ENCODE measurements at places on chromosomes 5 and 9.

- DNase-seq: no peak
Observed at GRCh38 chr5:121949885-121950284, 11.9 kb upstream of the SRFBP1 start.

DNA sequence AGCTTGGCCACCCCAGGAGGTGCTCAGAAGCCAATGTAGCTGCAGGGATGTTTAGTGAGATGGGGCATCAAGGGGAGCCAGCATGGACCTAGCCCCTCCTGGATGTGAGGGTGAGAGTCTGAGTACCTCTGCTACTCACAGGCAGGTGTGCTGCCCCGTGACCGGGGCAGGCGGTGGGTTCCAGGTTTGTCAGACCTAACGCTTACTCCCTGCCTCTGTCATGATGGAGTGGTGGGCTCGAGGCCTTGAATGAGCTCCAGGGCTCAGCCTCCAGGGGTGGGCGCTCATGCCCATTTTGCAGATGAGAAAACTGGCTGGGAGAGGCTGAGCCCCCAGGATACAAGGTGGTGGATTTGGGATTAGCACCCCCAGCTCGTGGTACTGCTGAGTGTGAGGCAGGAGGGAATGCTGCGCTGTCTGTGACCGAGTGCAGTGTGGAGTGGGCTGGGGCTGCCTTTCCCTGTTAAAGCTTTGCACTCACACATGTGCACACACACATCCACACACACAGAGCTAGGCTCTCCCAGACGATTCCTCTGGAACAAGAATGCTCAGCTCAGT lies 1.5 kb downstream of the RXRA start:
- DNase-seq: no peak

- DNase-seq: no peak
Observed at GRCh38 chr9:73095425-73095824, 56.2 kb upstream of the ANXA1 start.

GRCh38 chr5:31106691-31107090 lies 86.8 kb upstream of the CDH6 start:
- DNase-seq: no peak

DNA sequence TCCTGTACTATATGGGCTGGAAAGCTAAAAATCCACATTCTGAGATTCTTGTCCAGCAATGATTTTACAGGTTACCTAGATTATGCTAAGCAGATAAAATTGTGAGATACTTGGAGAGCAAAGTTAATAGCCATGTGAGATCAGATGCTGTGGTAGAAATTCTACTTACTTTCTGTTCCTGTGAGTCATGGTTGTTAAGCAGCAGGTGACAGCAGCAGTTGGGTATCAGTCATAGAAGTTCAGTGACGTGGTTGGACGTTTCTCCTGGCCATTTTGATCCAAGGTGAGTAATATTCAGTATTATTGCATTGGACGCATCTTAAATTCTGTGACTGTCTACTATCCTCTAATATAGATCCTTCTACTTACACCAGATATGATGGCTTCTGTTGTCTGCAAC lies 524.5 kb downstream of the TMEM38B start:
- no peak for DNase-seq

- DNase-seq: no peak
Observed at GRCh38 chr5:134582941-134583340, 49.7 kb downstream of the SAR1B start.

- no peak for DNase-seq
Observed at GRCh38 chr5:72149742-72150141, 42.5 kb downstream of the MAP1B start.

DNA sequence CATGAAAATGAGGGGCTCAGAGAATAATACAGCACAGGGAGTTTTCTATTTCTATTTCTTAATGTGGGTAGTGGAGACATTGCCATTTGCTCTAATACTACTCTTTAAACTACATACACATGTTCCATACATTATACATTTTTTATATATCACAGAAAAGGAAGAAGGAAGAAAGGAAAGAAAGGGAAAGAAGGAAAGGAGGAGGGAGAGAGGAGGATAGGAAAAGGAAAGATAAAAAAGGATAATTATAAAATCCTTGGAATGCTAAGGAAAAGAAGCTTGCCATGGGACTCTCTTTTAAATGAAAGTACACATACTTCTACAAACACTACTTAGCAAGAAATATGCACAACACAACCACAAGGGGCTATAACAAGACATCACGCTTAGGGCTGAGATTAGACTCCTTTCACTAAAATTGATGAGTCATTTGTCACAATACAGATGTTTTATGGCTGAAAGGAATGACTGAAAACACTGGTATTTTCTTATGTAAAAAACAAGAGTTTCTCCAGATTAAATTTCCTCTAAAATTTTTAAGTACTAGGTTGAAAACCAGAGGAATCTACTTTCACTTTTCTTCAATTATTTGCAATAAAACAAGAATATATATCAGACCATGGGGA lies 219.8 kb downstream of the ARL15 start:
- no peak for DNase-seq

DNA sequence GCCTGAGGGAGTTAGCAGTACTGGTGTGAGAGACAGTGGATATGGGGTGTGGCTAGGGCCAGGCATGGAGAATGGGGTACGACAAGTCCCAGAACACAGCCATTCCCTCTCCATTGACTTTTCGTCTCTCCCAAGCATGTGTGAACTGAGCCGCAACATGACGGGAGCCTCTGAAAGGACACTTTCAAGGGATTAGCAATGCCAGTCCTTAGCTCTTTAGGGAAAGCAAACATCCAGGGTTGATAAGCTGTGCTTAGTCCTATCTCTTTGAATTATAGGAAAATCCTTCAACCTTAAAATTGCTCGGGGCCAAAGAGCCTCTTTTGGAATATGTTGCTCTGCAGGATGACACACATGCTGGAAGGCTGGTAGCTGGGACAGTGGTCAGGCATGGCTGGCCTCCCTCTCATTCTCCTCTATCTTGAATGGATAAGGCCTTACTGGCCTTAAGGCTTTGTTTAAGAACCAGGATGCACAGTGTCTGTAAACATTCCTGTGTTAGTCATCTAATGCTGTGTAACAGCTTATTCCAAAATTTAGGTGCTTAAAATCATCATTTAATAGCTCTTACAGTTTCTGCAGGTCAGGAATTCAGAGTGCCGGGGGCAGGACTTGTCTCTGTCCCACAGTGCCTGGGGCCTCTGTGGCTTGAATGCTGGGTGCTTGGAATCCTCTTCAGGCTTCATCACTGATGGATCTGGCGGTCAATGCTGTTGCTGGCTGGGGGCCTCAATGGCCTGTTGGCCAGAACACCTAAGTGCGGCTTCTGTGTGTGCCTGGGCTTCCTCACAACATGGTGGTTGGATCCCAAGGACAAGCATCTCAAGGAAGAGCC lies 95.3 kb downstream of the PTTG1 start:
- no peak for DNase-seq

- no peak for DNase-seq
Observed at GRCh38 chr5:65640240-65640639, 15.4 kb downstream of the SHLD3 start.

DNA sequence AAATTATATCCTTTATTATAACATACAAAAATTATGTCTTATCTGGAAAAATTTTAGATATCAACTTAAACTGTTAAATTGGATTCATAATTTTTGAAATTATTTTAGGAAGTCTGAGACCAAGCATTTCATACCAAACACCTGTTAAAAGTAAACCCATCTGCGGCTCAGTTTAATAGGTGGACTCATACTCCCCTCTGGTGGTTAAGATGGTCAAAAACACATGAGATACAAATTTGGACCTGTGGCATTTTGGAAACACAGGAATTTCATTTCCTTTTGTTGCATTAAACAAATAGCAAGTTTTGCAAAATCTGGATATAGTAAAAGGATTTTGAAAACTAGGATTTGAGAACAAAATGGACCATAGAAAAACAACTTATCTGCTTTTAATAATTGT lies 53.7 kb downstream of the RGMB start:
- DNase-seq: no peak

- no peak for DNase-seq
Observed at GRCh38 chr5:133941456-133942196, 26.8 kb downstream of the C5orf15 start.

- DNase-seq: no peak
Observed at GRCh38 chr5:997001-997474, 11.6 kb upstream of the NKD2 start.

DNA sequence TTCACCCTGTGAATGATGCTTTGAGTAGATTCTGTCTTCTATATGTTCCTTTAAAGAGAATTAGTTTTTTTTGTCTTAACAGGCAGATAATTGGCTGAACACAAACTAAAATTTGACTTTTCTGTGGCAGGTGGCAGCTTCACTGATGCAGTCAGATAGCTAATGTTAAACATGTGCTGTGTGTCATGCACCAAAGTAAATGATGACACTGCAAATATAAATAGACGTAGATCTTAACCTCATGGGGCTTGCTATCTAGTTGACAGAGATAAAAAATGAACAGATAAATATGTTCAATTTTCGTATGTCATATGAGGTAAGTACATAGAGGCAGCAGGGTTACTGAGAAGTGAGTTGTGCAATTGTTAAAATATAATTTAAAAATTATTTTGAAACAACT lies 82.7 kb downstream of the PARP8 start:
- no peak for DNase-seq

DNA sequence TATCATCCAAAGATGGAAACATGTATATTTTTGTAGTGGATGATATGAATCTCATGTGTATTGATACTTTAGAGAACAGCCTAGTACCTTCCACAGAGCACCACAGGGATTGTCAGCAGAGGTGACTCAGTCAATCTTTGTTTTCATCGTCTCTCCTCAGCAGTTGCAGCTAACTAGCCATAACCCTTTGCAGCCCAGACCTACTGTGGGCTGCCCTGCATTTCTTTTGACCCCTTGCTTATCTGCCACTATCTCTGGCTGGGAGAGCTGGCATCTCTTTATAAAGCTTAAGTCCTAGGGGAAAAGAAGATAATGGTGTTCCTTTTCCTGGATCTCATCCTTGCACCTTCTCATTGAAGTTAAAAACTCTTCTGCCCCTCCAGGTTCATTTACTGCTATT lies 28.7 kb downstream of the HMGCR start:
- DNase-seq: no peak

- DNase-seq: no peak
Observed at GRCh38 chr5:179187229-179187678, 127.1 kb downstream of the ZNF354C start.
